ENCODE measurements at places on chromosomes 7 and 10.

DNA sequence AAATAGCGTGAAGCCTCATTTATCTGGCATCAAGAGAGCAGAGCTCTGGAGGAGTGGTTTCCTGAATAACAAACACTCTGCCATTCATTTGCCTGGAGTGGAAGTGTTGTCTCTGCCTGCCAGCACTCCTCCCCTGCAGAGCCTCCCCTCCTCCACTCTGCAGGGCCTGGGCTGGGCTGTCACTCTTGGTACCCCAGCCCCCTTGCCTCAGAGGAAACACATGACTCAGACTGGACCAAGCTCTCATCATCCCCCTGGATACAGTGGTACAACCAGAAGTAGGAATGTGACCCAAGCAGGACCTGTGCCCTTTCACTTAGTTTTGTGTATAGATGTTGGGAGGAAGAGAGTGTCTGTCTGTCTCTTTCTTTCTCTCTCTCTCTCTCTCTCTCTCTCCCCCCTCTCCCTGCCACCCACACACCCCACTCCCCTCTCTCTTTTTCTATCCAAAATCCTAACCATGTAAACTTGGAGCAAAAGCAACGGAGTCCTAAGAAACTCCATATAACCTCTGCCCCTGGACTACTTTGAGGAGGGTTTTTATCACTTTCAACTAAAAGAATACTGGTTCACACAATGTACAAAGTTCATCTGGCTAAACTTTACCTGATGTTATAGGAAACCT is 43.9 kb downstream of the DOCK4 start:
- DNase-seq = no peak

GRCh38 chr7:136078630-136079029 is 101.5 kb upstream of the MTPN start:
- DNase-seq = no peak

DNA sequence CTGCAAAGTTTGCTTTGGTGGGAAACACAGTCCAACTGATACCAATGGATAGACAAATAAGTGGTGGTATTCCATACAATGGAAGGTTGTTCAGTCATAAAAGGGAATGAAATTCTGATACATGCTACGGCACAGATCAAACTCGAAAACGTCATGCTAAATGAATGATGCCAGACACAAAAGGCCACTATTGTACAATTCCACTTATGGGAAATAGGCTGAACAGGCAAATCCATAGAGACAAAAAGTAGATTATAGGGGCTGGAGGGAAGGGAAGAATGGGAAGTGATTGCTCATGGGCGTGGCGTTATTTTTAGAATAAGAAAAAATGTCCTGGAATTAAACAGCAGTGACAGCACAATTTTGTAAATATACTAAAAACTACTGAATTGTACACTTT is 66.0 kb upstream of the FOXK1 start:
- DNase-seq = no peak

GRCh38 chr7:5671046-5671445 is 110.4 kb downstream of the RNF216 start:
- DNase-seq = no peak

DNA sequence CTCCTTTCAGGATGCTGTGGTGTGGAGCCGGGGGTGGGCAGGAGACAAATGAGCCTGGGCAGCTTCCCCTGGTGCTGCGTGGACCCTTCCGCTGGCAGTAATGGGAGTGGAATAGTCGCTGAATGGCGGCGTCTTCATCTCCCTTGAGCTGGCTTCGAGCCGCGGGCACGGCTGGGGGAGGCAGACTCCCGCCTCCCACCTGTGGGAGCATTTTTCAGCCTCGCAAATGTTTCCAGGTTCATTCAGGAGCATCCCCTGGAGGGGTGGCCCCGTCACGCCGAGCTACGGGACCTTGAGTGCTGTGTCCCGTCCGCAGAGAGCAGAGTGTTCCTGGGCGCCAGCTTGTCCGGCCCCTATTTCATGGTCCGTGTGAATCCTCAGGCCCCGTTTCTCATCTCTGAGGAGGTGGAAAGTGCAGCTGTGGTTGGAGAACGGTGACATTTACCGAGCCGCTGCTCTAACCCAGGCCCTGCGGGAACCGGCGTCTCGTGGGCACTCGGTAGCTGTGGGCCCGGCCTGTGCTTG is 18.1 kb downstream of the FAM20C start:
- no peak for DNase-seq

DNA sequence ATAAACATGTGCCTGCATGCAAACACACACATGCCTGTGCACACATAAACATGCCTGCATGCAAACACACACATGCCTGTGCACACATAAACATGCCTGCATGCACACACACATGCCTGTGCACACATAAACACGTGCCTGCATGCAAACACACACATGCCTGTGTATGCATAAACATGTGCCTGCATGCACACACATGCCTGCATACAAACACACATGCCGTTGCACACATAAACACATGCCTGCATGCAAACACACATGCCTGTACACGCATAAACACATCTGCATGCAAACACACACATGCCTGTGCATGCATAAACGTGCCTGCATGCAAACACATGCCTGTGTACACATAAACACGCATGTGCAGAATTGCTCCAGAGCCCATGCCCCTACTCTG is 22.4 kb downstream of the NKX6-2 start:
- no peak for DNase-seq

- no peak for DNase-seq
Observed at GRCh38 chr10:98086837-98087708, 47.4 kb upstream of the R3HCC1L start.

DNA sequence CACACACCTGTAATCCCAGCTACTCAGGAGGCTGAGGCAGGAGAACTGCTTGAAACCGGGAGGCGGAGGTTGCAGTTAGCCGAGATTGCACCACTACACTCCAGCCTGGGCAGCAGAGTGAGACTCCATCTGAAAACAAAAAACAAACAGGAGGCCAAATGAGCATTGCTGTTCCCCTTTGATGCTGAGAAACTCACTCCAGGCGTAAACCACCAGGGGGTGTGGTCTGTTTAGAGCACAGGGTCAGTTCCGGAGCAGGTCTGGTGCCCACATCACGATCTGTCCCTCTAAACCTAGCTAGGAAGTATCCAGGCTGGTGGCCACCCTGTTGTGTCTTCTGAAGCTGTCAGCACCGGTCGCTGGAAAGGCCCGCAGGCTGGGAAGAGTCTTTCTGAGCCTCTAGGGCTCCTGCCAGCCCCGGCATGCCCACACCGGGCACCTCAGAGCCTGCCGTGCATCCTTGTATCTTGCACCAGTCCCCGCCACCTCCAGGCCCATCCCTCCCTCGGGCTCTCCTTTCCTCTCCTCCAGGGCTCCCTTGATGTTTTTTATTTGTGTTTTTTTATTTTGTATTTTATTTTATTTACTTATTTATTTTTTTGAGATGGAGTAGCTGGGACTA is 66.3 kb upstream of the SH2B2 start:
- DNase-seq = no peak

- DNase-seq = no peak
Observed at GRCh38 chr7:150862356-150862755, 10.0 kb downstream of the AOC1 start.

DNA sequence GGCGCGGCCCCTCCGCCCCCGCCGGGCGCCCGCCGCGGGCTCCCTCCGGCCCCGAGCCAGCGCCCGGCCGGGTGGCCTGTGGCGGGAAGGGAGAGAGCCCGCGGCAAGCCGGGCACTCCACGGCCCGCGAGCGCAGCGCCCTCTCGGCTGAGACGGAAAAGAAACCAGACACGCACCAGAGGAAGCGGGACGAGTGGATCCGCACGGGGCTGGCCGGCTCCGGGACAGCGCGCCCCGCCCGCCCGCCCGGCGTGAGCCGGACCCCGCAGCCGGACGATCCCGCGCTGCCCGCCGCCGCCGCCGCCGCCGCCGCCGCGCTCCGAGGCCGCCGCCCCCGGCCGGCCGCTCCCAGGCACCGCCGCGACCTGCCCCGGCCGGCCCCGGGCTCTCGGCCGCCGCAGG is 300 bp downstream of the ARHGAP21 start:
- DNase-seq = no peak

DNA sequence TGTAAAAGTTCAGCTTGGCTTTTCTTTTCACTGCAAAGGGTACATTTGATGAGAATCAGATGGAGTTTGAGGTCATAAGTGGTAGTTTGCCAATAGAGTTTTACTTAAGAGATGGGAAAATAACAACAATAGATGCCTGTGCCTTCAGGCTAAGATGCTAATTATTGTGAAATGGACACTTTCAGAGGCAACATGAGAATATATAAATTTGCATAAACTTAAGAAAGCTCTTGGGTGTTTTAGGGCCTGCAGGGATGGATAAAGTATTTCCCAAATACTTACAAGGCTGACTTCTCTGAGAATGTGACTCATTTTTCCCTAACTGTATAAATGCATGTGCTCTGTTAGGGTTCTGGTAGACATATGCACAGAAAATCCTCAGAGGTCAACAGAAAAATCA is 200.3 kb upstream of the SVIL start:
- DNase-seq = no peak

- no peak for DNase-seq
Observed at GRCh38 chr7:70215491-70215890, 617.2 kb downstream of the AUTS2 start.

DNA sequence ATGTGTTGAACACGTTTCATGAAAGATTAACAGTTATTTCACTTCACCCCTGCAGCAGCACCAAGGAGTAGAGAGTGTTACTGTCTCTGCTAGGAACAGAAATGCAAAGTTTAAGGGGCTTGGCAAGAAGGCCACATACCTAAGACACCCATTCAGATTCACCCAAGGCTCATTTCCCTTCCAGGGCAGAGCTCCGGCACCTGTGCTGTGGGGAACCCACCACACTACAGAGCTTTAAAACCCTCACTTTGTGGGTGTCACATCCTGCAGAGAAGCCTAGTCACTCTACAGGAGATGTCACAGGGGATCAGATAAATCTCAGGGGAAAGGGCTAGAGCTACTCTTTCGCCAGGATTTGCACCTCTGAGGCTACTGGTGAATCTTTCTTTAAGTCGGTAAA is 176.1 kb upstream of the KLF6 start:
- DNase-seq = no peak

DNA sequence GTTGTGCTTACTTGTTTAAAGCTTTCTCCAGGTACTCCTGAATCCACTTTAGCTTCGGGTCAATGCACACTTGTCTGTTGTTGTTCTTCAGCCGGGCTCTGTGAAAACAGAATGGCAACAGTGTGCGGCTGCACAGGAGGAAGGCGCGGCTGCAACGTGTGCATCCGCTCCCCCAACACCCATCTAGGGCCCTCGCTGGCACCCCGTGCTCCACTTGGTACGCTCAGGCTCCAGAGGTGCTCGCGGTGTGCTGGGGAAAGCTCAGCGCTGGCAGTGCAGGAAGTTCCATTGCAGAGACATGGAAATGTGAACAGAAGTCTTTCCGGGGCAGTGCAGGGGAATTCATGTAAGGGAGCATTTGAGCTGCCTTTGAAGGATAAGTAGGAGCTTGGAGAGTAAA is 6.3 kb downstream of the CXCL12 start:
- no peak for DNase-seq

DNA sequence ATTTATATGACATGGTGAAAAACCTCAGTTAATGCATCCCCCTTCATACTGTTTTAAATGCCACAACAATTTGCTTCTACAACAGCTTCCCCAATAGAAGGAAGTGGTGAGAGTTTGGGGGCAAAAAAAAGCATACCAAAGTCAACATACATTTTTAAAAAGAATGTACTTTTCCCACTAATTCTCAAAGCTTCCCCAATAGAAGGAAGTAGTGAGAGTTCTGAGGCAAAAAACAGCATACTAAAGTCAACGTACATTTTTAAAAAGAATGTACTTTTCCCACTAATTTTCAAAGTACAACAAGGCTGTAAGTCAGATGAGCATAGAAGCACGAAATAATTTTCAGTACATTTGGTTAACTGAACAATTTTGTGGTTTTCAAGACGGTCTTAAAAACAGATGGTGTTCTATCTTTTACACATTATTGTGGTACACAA is 24.0 kb downstream of the WASL start:
- DNase-seq = no peak
